ENCODE measurements at places on chromosomes 13 and 19.

GRCh38 chr19:12034198-12034597 lies 1.3 kb downstream of the ZNF433 start:
- no peak overlapping the region for H3K4me3 ChIP-seq
- H3K4me1 ChIP-seq, result peaks cover 3% of the 10 kb centered on the region
- no peaks in the 10 kb centered on the region for H3K36me3 ChIP-seq

DNA sequence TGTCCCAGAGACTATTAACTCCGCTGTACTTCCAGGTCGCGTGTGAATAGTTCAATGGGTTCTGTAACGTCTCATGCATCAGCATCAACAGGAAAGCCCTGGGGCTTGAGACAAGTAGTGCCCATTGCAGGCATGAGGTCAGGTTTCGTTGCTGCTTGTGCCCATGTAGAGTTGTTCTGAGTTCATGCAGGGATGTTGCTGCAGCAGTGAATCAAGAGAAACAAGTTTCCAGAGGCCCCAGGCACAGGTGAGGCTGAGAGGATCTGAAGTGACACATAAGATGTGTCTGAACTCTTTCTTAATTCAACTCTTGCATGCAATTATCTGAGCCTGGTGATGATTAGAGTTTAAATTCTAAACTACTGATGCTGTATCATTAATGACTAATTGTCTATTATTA lies 8.6 kb upstream of the ZNF283 start:
- DNase-seq, result no peak
- H3K27me3 ChIP-seq, result peaks cover 20% of the 10 kb centered on the region
- H3K4me1 ChIP-seq, result peaks cover 12% of the 10 kb centered on the region
- no peak overlapping the region for H3K4me3 ChIP-seq
- H3K27ac ChIP-seq, result no peak overlapping the region

DNA sequence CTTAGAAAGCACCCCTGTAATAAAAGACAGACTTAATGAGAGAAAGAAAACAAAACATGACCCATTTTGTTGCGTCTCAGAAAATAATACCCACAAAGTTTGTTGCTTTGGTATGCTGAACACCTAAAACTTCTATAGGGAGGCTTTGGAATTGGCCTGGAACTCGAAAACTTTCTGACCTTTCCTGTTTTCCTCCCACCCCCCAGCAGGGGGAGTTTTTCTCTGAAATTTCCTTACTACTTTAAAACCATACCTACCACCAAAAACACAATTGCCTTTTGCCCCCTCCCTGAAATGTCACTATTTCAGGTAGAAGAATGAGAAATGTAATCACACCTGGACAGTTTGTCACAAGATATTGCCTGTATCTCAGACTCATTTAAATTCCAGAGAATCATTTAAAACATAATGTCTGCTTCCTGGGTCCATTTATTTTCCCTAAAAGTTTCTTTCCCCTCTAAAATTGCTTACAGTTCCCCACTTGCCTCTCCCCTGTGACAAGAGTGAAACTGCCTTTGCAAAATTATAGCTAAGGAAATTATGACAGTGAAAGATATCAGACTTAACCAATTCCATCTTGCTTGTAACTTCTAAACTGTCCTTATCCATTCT lies 2700.2 kb downstream of the PCDH9 start:
- peak; percentile 14 for DNase-seq
- H3K27ac ChIP-seq, result no peak overlapping the region
- no peaks in the 10 kb centered on the region for H3K36me3 ChIP-seq
- H3K27me3 ChIP-seq, result no peaks in the 10 kb centered on the region
- no peak overlapping the region for H3K4me3 ChIP-seq
- no peaks in the 10 kb centered on the region for H3K4me1 ChIP-seq

DNA sequence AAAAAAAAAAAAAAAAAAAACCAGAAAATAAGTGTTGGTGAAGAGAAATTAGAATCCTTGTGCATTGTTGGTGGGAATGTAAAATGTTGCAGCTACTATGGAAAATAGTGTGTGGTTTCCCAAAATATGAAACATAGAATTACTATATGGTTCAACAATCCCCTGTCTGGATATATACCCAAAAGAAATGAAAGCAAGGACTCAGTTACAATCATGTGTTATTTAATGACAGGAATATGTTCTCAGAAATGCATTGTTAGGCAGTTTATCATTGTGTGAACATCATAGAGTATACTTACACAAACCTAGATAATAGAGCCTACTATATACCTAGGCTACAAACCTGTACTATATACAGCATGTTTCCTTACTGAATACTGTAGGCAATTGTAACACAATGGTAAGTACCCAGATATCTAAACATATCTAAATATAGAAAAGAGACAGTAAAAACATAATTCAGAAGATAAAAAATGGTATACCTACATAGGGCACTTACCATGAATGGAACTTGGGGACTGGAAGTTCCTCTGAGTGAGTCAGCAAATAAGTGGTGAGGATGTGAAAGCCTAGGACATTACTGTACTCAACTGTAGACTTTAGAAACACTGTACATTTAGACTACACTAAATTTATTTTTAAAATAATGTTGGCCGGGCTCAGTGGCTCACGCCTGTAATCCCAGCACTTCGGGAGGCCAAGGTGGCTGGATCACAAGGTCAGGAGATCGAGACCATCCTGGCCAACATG lies 25.7 kb upstream of the SLC7A1 start:
- H3K27ac ChIP-seq, result no peak overlapping the region
- DNase-seq, result no peak
- H3K4me3 ChIP-seq, result no peak overlapping the region
- H3K27me3 ChIP-seq, result peaks cover 11% of the 10 kb centered on the region
- H3K36me3 ChIP-seq, result no peaks in the 10 kb centered on the region

DNA sequence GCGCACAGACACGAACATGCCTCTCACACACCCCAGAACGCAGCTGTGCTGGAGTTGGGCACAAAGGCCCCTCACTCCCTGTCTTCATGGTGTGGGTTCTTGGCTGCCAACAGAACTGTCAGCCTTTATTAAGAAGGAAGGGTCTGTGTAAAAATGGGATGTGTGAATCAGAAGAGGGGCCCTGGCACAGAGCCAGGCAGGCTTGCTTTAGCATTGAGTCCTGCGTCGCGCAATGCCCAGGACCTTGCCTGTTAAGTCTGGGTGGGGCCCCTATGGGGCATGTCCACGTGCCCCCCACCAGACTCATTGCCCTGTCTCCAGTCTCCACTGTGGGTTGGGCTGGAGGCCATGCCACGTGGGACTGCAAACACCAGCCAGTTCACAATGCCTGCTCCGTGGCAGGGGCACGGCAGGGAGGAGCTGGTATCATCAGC lies 84.8 kb downstream of the SLC7A1 start:
- H3K4me3 ChIP-seq, result no peak overlapping the region
- no peaks in the 10 kb centered on the region for H3K27me3 ChIP-seq
- H3K27ac ChIP-seq, result no peak overlapping the region
- H3K36me3 ChIP-seq, result peaks cover 16% of the 10 kb centered on the region

DNA sequence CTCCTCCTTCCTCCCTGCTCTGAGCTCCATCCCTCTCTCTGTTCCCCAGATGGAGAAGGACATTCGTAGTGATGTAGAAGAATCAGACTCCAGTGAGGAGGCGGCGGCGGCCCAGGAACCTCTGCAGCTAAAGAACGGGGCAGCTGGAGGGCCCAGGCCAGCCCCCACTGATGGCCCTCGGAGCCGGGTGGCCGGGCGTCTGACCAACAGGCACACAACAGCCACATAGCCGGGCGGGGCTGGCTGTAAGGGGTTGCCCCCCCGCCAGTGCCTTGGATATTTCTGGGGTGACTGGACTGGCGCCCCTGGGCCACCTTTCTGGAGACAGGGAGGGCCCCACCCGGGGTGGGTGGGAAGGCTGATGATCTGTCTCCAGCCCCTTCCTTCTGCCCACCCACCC lies 46.3 kb downstream of the CD320 start:
- H3K27ac ChIP-seq, result no peak overlapping the region
- H3K27me3 ChIP-seq, result no peaks in the 10 kb centered on the region
- peaks cover 31% of the 10 kb centered on the region for H3K36me3 ChIP-seq
- no peak overlapping the region for H3K4me3 ChIP-seq
- no peaks in the 10 kb centered on the region for H3K4me1 ChIP-seq

GRCh38 chr13:52750713-52751112 lies 11.1 kb upstream of the CNMD start:
- no peaks in the 10 kb centered on the region for H3K4me1 ChIP-seq
- H3K36me3 ChIP-seq, result no peaks in the 10 kb centered on the region
- no peak overlapping the region for H3K27ac ChIP-seq
- DNase-seq, result no peak

DNA sequence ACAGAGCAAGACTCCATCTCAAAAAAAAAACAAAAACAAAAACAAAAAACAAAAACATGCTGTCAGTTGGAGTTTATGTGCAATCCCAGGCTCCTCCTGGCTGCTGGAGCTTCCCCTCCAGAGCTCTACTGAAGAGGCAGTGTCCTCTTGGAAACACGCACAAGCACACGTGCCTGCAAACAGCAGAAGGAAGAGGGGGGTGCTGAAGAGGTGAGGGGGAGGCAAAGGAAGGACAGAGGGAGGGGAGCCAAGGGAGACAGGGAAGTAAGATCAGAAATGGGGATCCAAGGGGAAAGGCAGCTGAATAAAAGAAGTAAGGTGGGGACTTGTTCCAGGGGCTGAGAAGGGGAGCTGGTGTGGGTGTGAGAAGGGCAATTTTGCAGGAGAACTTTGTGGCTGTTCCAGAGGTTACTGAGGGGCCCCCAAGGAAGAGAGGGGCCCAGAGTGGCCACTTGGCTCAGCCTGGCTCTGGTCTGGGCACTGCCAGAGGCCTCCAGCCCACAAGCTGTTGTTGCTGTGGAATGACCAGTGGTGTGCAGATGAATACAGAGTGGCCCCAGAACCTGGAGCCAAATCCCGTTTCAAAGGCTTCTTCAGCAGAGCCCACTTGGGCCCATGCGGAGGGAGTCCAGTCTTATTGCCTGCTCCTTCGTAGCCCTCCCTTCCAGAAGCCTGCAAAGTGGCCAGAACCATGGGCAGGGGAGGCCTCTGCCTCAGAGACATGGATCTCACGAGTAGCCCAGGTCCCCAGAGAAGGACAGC lies 34.4 kb downstream of the LYL1 start:
- H3K27me3 ChIP-seq, result no peaks in the 10 kb centered on the region
- no peaks in the 10 kb centered on the region for H3K36me3 ChIP-seq
- no peaks in the 10 kb centered on the region for H3K4me1 ChIP-seq
- no peak for DNase-seq
- H3K4me3 ChIP-seq, result no peak overlapping the region
- H3K27ac ChIP-seq, result no peak overlapping the region

GRCh38 chr19:17491287-17491686 lies 20.2 kb upstream of the PGLS start:
- H3K27me3 ChIP-seq, result no peaks in the 10 kb centered on the region
- H3K4me3 ChIP-seq, result no peak overlapping the region
- H3K27ac ChIP-seq, result no peak overlapping the region
- DNase-seq, result no peak
- peaks cover 13% of the 10 kb centered on the region for H3K4me1 ChIP-seq
- H3K36me3 ChIP-seq, result no peaks in the 10 kb centered on the region

Measured in B cell (primary cell).